ENCODE measurements at places on chromosomes 2 and 18.
A peak's percentile ranks its signal among the peaks of the same experiment; 100 is the strongest.

DNA sequence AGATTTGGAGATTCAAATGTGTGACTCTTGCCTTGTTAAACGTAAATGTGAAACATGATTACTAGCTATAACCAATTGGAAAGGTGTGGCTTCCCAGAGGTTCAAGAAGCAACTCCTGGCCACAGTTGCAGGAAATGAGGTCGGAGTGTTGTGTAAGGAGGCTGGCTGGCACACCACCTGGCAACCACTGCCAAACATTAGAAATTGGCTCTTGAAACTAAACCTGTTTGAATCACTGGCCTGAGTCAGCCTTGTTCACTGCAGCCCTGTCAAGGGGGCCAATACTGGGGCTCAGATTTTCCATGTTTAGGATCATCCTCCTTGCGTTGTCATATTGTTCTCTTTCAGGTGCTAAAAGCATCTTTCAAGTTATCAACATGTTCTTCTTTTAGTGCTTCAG, 206.3 kb downstream of the ARL6IP6 start:
- DNase-seq, result no peak

- DNase-seq, result no peak
These were observed 787.6 kb upstream of the GCFC2 start for GRCh38 chr2:76498360-76498759.

DNA sequence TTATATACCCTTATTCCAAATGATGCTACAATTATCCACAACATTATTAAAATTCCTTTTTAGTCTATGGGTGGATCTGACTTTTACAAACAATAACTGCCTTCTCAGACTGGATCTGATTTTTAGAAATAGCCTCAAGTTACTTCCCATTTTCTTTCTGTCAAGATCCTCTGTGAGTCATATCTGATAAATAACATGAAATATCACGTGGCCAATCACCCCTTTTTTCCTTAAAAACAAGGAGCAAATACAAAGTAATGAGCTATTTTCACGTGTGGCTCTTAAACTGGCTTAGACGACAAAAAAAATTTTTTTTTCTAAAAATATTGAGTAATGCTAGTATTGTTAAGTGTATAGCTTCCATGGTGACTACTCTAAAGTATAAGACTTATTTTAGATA, 6.7 kb downstream of the PELI1 start:
- DNase-seq, result no peak

- DNase-seq, result no peak
These were observed 549.9 kb upstream of the ACVR2A start for GRCh38 chr2:147294825-147295392.

DNA sequence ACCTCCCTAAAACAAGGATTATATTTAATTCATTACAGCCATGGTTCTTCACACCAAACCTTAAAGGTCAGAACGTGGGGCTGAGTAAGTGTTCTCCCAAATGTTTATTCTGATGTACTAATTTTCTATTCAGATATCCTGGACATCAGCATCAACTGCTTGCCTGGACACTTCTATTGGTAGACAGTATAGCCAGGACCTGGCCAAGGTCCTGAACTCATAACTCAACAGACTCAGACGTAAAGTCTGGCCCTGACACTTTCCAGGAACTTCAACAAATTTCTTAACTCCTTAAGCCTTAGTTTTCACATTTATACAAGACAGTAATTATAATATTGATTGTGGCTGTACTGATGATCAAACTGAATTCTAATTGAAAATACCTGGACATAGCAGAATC, 89.1 kb downstream of the AKAIN1 start:
- DNase-seq, result no peak

GRCh38 chr2:119242276-119243119, 18.9 kb downstream of the STEAP3 start:
- DNase-seq, result peak; percentile 45

DNA sequence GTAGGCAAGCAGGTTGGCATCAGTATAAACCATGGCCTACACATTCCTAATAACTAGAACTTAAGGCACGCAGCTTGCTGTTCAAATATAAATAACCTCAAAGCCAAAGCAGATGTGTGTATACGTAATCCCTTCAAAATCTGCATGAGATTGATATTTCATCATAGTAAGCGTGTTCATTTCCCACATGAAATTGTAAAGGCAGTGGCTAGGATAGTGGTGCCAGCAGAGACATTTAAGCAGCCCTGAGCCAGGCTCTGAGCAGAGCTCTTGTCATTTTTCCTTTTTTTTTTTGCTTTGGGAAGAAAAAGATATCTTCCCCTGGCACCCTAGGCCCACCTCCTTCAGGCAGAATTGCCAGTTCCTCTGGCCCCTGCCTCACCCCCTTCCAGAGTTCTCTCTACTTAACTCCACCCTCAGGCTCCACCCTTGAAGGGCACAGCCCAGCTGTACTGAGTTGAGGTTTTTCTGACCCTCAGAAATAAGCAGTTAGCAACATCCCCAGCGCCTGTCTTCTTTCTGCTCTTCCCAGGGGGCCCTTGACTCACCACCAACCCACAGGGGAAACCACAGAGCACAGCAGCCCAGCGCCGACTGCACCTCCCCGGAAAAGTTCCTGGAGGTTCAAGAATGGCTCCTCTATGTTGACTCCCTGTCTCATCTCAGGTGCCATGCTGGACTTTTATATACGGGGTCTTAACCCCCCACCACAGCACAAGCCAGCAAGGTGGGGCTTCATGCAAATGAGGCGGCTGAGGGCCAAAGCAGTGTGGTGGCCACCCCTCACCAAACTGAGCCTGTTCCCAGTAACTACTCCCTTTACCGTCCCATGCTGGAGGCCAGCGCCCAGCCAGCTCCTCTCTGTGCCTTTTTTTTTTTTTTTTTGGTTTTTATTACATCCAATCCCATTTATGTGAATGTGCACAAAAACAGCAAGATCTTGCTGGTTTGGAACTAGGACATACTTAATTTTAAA, 84.7 kb downstream of the EHD3 start:
- no peak for DNase-seq

GRCh38 chr18:48405978-48406377, 3.2 kb downstream of the ZBTB7C start:
- DNase-seq, result no peak

DNA sequence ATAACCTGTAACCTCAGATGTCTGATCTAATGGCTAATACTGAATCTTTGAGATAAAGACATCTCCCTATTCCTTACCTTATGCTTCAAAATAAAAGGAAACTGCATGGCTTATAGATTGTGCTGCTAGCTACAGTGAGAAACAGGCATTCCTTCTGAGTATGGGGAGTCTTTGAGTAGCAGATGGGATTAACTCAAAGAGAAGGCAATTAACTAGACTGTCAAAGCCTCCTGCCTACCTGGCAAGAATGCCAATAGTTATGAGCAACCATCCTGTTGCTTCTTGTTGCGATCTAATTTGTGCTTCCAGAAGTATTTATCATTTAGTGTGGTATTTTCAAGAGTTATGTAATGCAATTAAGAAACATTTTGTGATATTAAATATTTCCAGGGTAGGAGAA, 660.0 kb upstream of the TMEFF2 start:
- no peak for DNase-seq

- no peak for DNase-seq
These were observed 115.9 kb downstream of the TTC32 start for GRCh38 chr2:19785867-19786266.

Data from NCI-H748 treated with DMSO at 0.1 percent for 48 hours (cell line).